ENCODE measurements at places on chromosomes 6 and 20. TPM values are rescaled to one million over a fixed set of nuclear protein-coding genes. Genes with fewer than 3 reads are reported as not detected.

VSTM2L gene
- polyA plus RNA-seq: not detected

C20orf202 gene
- polyA plus RNA-seq: 0.18 TPM

WASF1 gene
- 0.13 TPM for polyA plus RNA-seq

AHCY gene
- 30.6 TPM for polyA plus RNA-seq

TSHZ2 gene
- 4.1 TPM for polyA plus RNA-seq

SIRPB1 gene
- 0.64 TPM for polyA plus RNA-seq

DEFB132 gene
- not detected for polyA plus RNA-seq

ANKEF1 gene
- 7.8 TPM for polyA plus RNA-seq

GABRR2 gene
- 0.10 TPM for polyA plus RNA-seq

LSM14B gene
- 1.2 TPM for polyA plus RNA-seq

HDGFL1 gene
- polyA plus RNA-seq: not detected

SLC16A10 gene
- 7.7 TPM for polyA plus RNA-seq

CLIC5 gene
- polyA plus RNA-seq: 3.4 TPM

CST4 gene
- not detected for polyA plus RNA-seq

CCDC28A gene
- 53.8 TPM for polyA plus RNA-seq

SPO11 gene
- not detected for polyA plus RNA-seq

DSP gene
- polyA plus RNA-seq: not detected

CNR1 gene
- not detected for polyA plus RNA-seq

GRM1 gene
- polyA plus RNA-seq: not detected

GPR6 gene
- not detected for polyA plus RNA-seq

SIRPG gene
- polyA plus RNA-seq: 136 TPM

GHRH gene
- not detected for polyA plus RNA-seq

LY6G6D gene
- not detected for polyA plus RNA-seq

PRRT1 gene
- polyA plus RNA-seq: 0.60 TPM

DSN1 gene
- 8.2 TPM for polyA plus RNA-seq

PLAGL2 gene
- polyA plus RNA-seq: 1.1 TPM

SLC35F1 gene
- not detected for polyA plus RNA-seq

SEL1L2 gene
- polyA plus RNA-seq: not detected

PRSS35 gene
- not detected for polyA plus RNA-seq

C20orf141 gene
- polyA plus RNA-seq: not detected

COL9A1 gene
- not detected for polyA plus RNA-seq

MEI4 gene
- polyA plus RNA-seq: not detected

ROS1 gene
- polyA plus RNA-seq: not detected

TGM2 gene
- polyA plus RNA-seq: 0.11 TPM

ZC2HC1B gene
- not detected for polyA plus RNA-seq

COL10A1 gene
- not detected for polyA plus RNA-seq

GLP1R gene
- polyA plus RNA-seq: not detected

MYO6 gene
- 3.3 TPM for polyA plus RNA-seq

DUSP15 gene
- not detected for polyA plus RNA-seq

GPSM3 gene
- polyA plus RNA-seq: 110 TPM

BPIFB4 gene
- polyA plus RNA-seq: not detected

MUC21 gene
- polyA plus RNA-seq: not detected

MATN4 gene
- not detected for polyA plus RNA-seq
